NCI-H1930 (cell line): ENCODE measurements at places on chromosomes 2 and 18.

- DNase-seq, result no peak
Observed at GRCh38 chr2:100739735-100740432, 80.1 kb upstream of the NPAS2 start.

- no peak for DNase-seq
Observed at GRCh38 chr2:138782383-138782782, 2.2 kb upstream of the NXPH2 start.

- DNase-seq, result peak; percentile 12
Observed at GRCh38 chr2:157336137-157337010, 10.8 kb upstream of the ERMN start.

- no peak for DNase-seq
Observed at GRCh38 chr2:217361483-217361880, 501.6 kb upstream of the TNP1 start.

GRCh38 chr2:31384351-31384750 lies 30.2 kb downstream of the XDH start:
- no peak for DNase-seq

GRCh38 chr2:119214453-119215037 lies 9.1 kb upstream of the STEAP3 start:
- no peak for DNase-seq

GRCh38 chr2:215613280-215613679 lies 177.4 kb upstream of the FN1 start:
- DNase-seq, result no peak

DNA sequence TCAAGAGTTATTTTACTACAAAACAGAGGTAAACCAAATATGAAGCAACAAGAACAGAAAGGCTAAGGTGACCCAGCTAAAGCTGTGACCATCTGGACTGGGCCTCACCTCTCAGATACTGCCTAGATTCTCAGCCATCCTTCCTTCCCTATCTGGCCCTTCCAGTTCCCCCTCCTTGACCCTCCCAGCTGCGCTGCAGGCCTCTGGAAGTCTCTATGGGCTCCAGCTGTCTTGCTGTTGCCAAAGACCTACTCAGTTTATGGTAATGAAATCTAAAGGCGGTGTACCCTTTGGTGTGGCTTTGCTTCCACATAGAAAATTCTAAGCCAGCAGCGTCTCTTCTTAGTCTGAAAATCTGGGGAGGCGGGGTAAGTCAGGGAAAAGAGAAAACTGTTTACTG lies 55.7 kb downstream of the ARHGEF33 start:
- no peak for DNase-seq

DNA sequence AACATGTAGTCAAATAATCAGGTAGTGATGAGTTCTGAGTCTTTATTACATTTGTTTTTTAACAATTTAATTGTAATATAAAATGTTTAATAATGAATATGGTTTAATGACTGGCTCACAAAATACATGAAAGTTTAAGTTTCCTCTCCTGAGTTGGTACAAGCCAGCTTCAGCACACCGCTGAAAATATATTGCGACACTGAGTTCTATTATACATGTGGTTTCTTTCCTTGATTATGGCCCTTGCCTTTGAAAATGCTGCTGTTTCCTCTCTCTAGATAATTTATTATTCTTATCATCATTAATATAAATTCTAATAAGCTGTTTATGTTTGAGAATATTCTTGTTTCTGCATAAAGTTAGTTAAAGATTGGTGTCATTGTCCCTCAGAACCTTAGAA lies 249.3 kb downstream of the PARD3B start:
- DNase-seq, result no peak

DNA sequence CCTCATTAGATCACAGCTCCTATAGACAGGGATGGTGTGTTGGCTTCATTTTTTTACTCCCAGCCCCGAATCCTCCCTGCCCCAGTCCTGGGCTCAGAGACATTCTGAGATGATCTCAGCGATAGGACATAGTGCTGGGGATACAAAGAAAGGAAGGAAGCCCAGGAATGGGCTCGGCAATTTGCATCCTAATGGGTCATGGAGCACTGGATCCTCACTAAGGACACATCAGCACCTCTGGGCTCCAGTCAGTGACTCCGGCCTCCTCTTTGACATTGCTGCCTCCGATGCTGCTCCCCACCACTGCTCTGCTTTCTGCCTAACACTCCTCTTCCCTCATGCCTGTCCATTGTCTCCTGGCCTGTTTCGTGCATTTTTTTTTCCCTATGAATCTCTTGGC lies 489.1 kb downstream of the STK39 start:
- DNase-seq, result no peak

DNA sequence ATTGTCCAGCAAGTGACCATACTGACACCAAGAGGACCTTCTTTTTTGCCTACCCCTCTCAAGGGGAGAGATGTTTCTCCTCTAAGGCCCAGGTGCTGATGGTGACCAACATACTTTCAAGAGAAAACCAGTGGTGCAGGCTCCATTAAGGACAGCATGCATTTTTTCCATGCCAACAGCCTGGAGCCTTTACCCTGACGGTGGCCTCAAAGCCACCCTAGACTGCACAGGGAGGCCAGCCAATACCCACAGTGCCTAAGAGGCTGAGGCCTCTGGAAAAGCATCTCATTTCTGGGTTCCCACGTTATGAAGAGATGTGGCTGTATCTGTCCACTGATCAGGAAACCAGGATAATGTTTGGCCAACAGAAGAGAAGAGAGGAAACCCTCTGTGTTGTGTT lies 19.3 kb downstream of the SPRED2 start:
- DNase-seq, result no peak

- no peak for DNase-seq
Observed at GRCh38 chr18:25896956-25897355, 193.5 kb downstream of the SS18 start.

DNA sequence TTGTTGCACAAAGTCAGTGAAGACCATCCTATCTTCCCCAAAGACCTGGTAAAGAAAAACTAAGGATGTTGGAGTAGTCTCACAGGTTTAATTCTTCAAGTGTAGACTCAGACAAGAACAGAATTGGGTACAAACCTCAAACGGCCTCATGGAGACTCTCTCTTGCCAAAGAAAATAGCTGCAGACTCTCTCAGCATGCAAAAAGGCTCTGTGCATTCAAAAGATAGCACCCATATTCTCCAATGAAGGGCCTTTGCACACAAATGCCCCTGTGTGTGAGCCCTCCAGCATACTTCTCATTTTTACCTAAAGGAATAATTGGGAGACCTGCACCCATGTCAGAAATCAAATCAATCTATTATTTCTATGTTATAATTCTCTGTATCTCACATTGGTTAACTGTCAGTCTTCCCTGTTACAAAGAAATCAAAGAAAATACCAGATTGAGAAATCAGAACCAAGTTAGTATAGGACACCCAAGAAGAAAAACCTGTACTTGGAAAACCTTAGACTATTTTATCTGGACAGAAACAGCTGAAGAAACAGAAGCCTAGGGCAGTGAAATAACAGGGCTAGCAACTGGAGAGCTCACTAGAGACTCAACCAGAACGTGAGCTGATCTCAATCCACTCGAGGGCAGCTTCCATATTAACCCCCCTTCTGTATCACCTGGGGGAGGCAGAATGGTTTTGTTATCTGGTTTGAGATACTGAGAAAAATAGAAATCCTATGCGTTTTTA lies 134.7 kb upstream of the DNAJC10 start:
- DNase-seq, result no peak

GRCh38 chr18:54260396-54261072 lies 8.8 kb upstream of the POLI start:
- no peak for DNase-seq

GRCh38 chr2:54577035-54577434 lies 120.9 kb downstream of the SPTBN1 start:
- DNase-seq, result no peak
